ENCODE measurements at places on chromosomes 4 and X. TPM values are rescaled to one million over a fixed set of nuclear protein-coding genes. Genes with fewer than 3 reads are reported as not detected.

GRCh38 chrX:107894038-107894437 lies 68.4 kb downstream of the MID2 start:
- DNase-seq, result no peak

DNA sequence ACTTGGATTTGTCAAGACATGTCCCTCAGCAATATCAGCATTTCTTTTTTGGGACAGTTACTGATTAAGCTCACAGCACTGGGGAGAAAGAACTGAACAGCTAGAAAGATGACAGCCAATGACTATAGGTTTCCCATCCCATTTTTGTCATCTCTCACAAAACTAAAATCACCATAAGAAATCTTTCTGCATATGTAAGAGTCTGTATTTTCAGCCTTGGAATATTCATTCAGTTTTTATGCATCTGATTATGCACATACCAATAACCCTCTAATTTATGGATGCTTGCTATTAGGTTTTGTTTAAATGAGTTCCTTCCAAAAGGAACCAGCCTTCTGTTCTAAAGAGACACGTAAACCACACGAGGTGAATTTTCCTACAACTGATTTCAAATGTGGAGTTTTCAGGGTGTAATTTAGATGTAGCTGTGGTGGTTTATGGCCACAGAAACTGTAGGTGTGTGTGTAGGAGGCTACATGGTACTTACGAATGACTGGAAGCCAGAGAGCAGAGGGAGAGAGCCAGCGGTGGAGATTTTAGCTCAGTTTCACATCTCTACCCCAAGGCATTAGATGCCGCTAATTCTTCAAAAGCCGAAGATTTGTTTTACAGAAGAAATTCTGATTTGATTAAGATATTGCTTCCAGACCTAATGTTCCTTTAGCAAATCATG lies 55.3 kb downstream of the AFF2 start:
- DNase-seq, result no peak

- no peak for DNase-seq
Measured at GRCh38 chr4:54289316-54289715, 60.2 kb downstream of the PDGFRA start.

DNA sequence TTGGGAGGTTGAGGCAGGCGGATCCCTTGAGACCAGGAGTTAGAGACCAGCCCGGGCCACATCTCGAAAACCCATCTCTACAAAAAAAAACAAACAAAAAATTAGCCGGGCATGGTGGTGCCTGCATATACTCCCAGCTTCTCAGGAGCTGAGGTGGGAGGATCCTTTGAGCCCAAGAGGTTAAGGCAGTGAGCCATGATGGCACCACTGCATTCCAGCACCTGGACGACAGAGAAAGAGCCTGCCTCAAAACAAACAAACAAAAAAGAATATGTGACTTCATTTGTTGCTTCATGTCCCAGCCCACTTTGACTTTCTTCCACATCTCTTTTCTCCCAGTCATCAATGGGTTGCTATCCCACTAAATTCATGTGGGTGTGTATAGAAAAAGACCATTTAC lies 79.7 kb downstream of the BCOR start:
- DNase-seq, result no peak

The FABP2 gene
- 4.1 TPM for total RNA-seq
